ENCODE measurements at places on chromosomes 4 and X. TPM values are rescaled to one million over a fixed set of nuclear protein-coding genes. Genes with fewer than 3 reads are reported as not detected.

KCND1 gene
- total RNA-seq = 2.5 TPM

SPOCK3 gene
- not detected for total RNA-seq

ATP8A1 gene
- total RNA-seq = 24.3 TPM

PSAPL1 gene
- total RNA-seq = not detected

CSAG2 gene
- not detected for total RNA-seq

All from activated CD4-positive, alpha-beta T cell treated with anti-CD3 and anti-CD28 coated beads, Interleukin-2, amount 10 ng/mL, durations not matched to agents 24 days and 14 days (primary cell).